ENCODE measurements at places on chromosomes 5 and 9. TPM values are rescaled to one million over a fixed set of nuclear protein-coding genes. Genes with fewer than 3 reads are reported as not detected.

DNA sequence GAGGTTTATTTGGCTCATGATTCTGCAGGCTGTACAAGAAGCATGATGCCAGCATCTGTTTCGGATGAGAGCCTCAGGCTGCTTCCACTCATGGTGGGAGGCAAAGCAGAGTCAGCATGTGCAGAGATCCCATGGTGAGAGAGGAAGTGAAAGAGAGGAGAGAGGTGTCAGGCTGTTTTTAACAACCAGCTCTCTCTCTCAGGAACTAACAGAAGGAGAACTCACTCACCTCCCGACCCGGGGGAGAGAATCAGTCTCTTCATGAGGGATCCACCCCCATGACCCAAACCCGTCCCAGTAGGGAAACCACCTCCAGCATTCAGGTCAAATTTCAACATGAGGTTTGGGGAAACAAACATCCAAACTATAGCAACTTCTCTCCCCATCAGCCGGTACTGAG lies 187.7 kb downstream of the ENC1 start:
- DNase-seq, result no peak

- no peak for DNase-seq
Observed at GRCh38 chr9:33677506-33677809, 117.9 kb upstream of the PRSS3 start.

DNA sequence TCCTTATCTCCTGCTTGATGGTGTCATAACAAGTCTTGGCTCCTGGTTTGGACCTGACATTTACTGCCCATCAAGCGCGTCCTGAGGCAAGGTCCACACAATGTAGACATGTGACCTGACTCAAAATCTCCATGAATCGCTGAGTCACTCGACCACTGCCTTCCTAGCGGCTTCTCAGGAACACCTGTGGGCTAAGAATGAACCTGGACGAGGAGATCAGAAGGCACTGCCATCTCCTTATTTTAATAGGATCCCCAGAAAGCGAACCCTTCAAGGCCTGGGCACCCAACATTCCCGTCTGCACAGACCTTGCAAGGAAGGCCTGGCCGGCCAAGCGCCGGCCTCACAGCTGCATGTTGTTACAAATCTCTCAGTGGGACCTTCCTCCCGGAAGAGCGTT lies 60.6 kb upstream of the IRX1 start:
- no peak for DNase-seq

GRCh38 chr5:83404182-83404716 lies 67.3 kb upstream of the VCAN start:
- DNase-seq, result no peak

SLC34A1 gene
- total RNA-seq, result not detected

TRIM36 gene
- total RNA-seq, result 0.80 TPM

- DNase-seq, result no peak
Observed at GRCh38 chr5:172573120-172573882, 67.8 kb upstream of the NEURL1B start.

DNA sequence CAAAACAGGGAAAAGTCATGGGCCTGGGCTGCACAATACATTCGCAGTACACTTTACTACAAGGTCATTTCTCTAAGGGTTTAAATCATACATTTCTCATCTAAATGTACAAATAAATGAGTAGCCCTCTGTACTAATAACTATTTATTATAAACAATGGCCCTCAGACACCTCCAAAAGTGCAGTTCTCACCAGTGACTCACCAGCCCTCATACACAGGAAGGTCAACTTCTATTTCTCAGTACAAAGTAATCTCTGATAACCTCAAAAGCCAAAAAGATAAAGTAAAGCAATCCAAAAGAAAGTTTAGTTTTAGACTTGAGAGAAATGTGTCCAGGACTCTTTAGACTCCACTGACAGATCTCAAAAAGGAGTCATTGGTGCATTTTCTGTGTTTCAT lies 1258.1 kb upstream of the CDH6 start:
- DNase-seq, result no peak
